SJCRH30 (cell line): ENCODE measurements at places on chromosomes 12 and 14. TPM values are rescaled to one million over a fixed set of nuclear protein-coding genes. Genes with fewer than 3 reads are reported as not detected.

DNA sequence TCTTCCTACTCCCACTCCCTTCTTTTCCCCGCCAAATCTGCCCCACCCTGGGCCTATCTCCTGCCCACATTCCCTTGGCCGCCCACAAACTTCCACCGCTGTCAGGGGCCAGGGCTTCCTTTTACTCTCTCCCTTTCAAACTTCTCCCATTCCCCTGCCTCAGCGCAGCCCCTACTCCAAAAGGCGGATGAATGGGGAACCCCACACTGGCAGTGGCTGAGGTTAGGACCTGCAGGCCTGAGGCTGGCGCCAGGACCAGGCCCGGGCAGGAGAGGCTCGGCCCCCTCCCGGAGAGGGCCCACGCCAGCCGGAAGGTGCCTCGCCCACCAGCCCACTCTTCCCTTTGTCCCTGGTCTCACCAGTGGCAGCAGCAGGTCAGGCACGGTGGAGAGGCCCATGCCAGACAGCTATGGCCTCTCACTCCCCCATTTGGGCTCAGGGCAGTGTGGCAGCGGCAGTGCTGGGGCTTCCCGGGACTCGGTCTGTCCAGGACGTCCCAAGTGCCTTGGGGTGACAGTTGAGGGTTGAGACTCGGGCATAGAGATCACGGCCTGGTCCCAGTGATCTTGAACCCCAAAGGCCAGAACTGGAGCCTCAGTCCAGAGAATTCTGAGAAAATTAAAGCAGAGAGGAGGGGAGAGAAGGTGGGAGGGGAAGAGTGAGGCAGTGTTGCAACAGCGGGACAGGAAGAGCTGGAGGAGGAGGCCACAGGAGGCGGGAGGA is at the start of gene TNFRSF1A:
Gene TNFRSF1A (minus strand): TSS at position 660 of the 723 bp plus-strand sequence. CDS start 262 bp downstream, at position 398.
- H3K27ac ChIP-seq: peak within 1 kb of the TSS; percentile 71
- peaks cover 20% of the 10 kb centered on the region for H3K4me1 ChIP-seq
- H3K27me3 ChIP-seq: no peaks in the 10 kb centered on the region
- DNase-seq: peak; percentile 76

- no peaks in the 10 kb centered on the region for H3K27me3 ChIP-seq
- no peak for DNase-seq
- peaks cover 9% of the 10 kb centered on the region for H3K36me3 ChIP-seq
- H3K4me1 ChIP-seq: peaks cover 8% of the 10 kb centered on the region
- H3K27ac ChIP-seq: no peak overlapping the region
These were observed 2.1 kb upstream of the AKAP5 start for GRCh38 chr14:64463195-64463594.

- H3K27me3 ChIP-seq: no peaks in the 10 kb centered on the region
- DNase-seq: no peak
- H3K36me3 ChIP-seq: no peaks in the 10 kb centered on the region
These were observed 336.0 kb upstream of the SOX5 start for GRCh38 chr12:24285448-24285847.

DNA sequence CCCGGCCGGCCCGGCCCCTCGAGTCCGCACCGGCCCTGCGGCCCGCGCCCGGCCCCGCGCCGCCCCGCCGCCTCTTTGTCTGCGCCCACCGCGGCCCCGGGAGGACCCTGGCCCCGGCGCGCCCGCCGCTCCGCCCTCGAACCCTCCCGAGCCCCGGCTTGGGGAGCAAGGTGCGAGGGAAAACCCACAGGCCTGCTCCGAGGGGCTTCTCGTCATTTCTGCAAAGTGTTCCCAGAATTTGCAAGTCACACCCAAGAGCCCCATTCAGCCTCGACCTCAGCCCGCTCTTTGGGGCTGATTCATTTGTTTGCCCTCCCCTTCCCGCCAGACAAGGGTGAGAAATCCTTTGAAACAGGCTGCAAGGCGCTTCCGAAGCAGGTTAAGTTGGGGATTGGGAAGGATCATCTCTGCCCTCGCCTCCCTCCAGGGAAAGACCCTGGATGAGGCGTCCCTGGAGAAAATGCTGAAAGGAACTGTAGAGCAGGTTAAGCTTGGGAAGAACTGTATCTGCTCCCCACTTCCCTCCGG is 325 bp upstream of the CLIP1 start:
- peaks cover 9% of the 10 kb centered on the region for H3K4me1 ChIP-seq
- no peaks in the 10 kb centered on the region for H3K36me3 ChIP-seq
- H3K27me3 ChIP-seq: no peaks in the 10 kb centered on the region
- peak overlapping the region; percentile 91 for H3K4me3 ChIP-seq

Gene CMTM5
- 0.32 and 0.46 TPM in 2 replicates for total RNA-seq

DNA sequence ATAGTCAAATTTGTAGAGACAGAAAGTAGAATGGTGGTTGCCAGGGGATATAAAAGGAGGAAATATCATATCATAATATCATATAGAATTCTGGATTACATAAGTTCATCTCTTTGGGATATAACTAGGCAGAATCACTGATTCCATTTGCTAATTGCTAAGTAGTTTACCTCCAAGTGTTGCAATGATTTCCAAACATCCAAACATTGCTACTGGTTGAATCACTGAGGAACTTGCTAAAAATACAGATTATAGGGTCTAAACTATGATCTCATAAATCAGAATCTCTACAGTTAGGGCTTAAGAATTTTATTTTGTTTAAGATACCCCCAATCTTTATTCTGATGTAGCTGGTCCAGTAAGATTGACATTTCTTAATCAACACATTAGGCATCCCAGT is 16.1 kb upstream of the TAS2R42 start:
- H3K36me3 ChIP-seq: no peaks in the 10 kb centered on the region
- no peak overlapping the region for H3K4me3 ChIP-seq
- no peak overlapping the region for H3K27ac ChIP-seq
- no peaks in the 10 kb centered on the region for H3K4me1 ChIP-seq

GRCh38 chr12:42468341-42468821 is 121.2 kb downstream of the PRICKLE1 start:
- H3K4me3 ChIP-seq: no peak overlapping the region
- 0 out of 2 replicates have a peak, but pooled peaks cover 6% of the 10 kb centered on the region for H3K27me3 ChIP-seq
- H3K4me1 ChIP-seq: no peaks in the 10 kb centered on the region

- H3K27me3 ChIP-seq: no peaks in the 10 kb centered on the region
- DNase-seq: peak; percentile 73
- H3K36me3 ChIP-seq: no peaks in the 10 kb centered on the region
- no peak overlapping the region for H3K4me3 ChIP-seq
- peaks cover 5% of the 10 kb centered on the region; the same call in 1 of the 2 replicates for H3K4me1 ChIP-seq
These were observed 50.8 kb downstream of the NTN4 start for GRCh38 chr12:95739561-95740313.

GRCh38 chr14:58777541-58777979 is 139.8 kb downstream of the DACT1 start:
- peaks cover 12% of the 10 kb centered on the region for H3K4me1 ChIP-seq
- H3K27ac ChIP-seq: no peak overlapping the region
- H3K27me3 ChIP-seq: no peaks in the 10 kb centered on the region
- peak; percentile 46 for DNase-seq

Gene TMPRSS12
- not detected in 2 replicates for total RNA-seq

DNA sequence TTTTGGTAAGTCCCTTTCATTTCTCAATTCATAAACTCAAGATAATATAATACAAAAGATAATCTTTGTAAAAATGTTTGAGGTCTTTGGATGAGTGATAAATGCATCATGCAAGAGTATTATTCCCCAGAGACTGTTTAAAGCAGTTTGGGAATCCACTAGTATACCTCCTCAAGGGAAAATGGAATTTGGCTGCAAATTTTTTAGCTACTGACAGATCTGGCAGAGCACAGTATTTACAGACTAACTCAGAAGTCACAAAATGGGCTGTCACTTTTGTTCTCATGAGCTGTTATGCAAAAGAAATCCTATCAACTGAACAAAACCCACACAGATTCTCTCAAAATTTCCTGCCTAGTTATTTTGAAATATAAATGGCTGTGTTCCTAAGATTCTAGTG is 9.9 kb downstream of the SPIC start:
- no peaks in the 10 kb centered on the region for H3K27me3 ChIP-seq
- no peak overlapping the region for H3K4me3 ChIP-seq
- H3K36me3 ChIP-seq: no peaks in the 10 kb centered on the region
- H3K27ac ChIP-seq: no peak overlapping the region
- no peak for DNase-seq

Gene KRT85
- total RNA-seq: not detected in 2 replicates

DNA sequence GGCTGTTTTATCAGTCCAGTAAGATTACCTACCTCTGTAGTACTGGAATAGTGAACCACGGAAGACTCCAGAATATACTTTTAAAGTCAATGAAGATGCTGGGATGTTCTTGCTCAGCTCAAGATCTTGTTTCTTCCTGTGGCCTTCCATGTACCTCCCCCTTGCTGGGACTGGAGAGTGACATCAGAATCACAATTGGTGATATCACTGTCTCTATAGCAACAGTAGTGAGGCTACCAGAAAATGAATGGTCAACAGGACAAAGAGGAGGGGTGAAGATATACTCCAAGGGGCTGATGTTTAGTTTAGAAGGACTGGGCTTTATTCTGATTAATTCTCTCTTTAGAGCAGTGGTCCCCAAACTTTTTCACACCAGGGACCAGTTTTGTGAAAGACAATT is 3.8 kb downstream of the AKAP3 start:
- H3K27me3 ChIP-seq: no peaks in the 10 kb centered on the region
- H3K27ac ChIP-seq: no peak overlapping the region
- no peak overlapping the region for H3K4me3 ChIP-seq
- H3K4me1 ChIP-seq: peaks cover 5% of the 10 kb centered on the region

- H3K27ac ChIP-seq: no peak overlapping the region
- no peaks in the 10 kb centered on the region for H3K27me3 ChIP-seq
- DNase-seq: peak; percentile 14
- H3K4me3 ChIP-seq: no peak overlapping the region
- peaks cover 4% of the 10 kb centered on the region; the same call in 1 of the 2 replicates for H3K4me1 ChIP-seq
These were observed 91.9 kb downstream of the DPF3 start for GRCh38 chr14:72801836-72802587.

Gene SLC8B1
- total RNA-seq: 8.1 and 9.6 TPM in 2 replicates

DNA sequence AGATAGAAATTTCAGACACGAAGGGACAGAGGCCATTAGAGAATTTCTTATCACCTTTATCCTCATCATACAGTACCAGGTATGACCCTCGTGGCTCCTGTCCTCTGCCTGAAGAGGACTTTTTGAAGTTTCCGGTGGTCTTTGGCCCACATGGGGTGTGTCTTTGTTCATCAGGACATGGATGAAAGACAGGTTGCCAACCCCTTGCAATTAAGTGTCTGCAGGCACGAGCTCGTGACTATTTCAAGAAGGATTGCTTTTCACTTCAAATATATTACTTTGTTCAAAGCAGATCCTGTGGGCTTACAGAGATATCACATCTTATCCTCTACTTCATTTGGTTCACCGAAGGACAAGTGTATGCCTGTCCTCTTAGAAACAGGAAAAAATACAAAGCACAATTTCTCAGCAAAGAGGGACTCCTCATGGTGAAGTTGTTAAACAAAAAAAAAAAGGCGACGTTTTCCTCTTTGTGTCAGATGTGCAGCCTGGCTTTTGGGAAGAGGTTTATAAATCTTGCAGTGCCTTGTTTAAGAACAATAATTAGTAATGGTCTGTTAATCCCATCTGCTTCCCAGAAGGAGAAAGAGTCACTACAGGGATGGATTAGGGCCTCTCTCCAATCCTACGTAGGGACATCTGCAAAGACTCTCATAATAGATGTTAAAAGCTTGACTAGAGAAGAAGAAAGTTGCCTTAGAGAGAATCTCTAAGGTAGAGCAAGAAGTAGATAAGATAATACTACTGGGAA is 13.5 kb upstream of the FAM234B start:
- H3K27ac ChIP-seq: no peak overlapping the region
- no peak overlapping the region for H3K4me3 ChIP-seq
- no peaks in the 10 kb centered on the region for H3K27me3 ChIP-seq
- no peaks in the 10 kb centered on the region for H3K36me3 ChIP-seq
- DNase-seq: no peak

- DNase-seq: peak; percentile 91
- peaks cover 50% of the 10 kb centered on the region for H3K4me1 ChIP-seq
These were observed 18.0 kb upstream of the DLK1 start for GRCh38 chr14:100708425-100709288.

- DNase-seq: peak; percentile 60
- H3K27ac ChIP-seq: no peak overlapping the region
- H3K4me3 ChIP-seq: no peak overlapping the region
- no peaks in the 10 kb centered on the region for H3K27me3 ChIP-seq
- H3K4me1 ChIP-seq: no peaks in the 10 kb centered on the region
These were observed 19.9 kb downstream of the EIF2B2 start for GRCh38 chr14:75022655-75023054.

GRCh38 chr14:91286530-91286937 is 42.0 kb upstream of the GPR68 start:
- no peaks in the 10 kb centered on the region for H3K36me3 ChIP-seq
- H3K27ac ChIP-seq: no peak overlapping the region
- H3K27me3 ChIP-seq: no peaks in the 10 kb centered on the region
- peak; percentile 50 for DNase-seq
- no peak overlapping the region for H3K4me3 ChIP-seq
- H3K4me1 ChIP-seq: no peaks in the 10 kb centered on the region

Gene SLCO1B1
- not detected in 2 replicates for total RNA-seq

Gene RPGRIP1
- not detected in 2 replicates for total RNA-seq

GRCh38 chr12:49777341-49777740 is 36.0 kb downstream of the TMBIM6 start:
- H3K36me3 ChIP-seq: no peaks in the 10 kb centered on the region
- no peak overlapping the region for H3K4me3 ChIP-seq
- H3K27ac ChIP-seq: no peak overlapping the region

Gene RNASE3
- not detected in 2 replicates for total RNA-seq

Gene CD163
- total RNA-seq: not detected in 2 replicates

Gene CLEC2D
- total RNA-seq: 1.7 and 2.1 TPM in 2 replicates

DNA sequence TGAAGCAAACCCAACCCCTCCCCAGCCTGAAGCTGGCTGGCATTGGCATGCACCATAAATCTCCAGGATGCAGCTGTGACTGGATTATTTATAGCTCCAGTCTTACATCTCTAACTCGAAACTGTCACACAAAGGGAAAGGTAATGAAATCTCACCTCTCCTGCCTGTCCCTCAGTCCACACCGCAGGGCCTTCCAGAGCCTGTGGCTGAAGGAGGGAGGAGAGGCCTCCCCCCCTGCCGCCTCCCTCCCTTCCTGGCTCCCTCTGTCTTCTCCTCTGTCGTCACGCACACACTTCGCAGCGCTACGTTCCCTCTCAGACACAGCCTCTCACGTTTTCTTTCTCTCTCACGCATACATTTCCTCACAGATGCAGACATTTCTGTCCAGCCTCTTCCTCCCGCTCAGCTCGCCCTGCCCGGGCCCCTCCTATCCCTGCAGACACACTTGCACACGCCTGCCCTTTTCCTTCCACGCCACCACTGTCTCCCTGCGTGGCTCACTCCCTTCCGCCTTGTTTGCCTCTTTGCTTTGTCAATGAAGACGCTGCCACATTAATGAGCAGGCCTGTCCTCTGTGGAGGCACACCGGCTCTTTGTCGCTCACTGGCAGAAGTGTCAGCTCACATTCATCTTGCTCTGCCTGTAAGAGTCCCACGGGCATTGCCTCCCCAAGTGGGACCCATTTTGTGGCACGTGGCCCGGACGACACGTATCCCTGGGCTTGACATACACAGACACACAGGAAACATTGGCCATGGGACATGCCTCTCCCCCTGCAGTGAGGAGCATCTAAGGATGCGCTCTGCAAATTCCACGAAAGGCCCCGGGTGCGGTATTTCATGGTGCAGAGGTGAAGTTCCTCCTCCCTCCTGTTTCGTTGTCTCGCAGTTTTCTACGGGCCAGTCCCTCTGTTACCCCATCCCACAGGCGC is 27.9 kb downstream of the IRF2BPL start:
- H3K27me3 ChIP-seq: no peaks in the 10 kb centered on the region
- H3K36me3 ChIP-seq: no peaks in the 10 kb centered on the region
- H3K4me1 ChIP-seq: peaks cover 2% of the 10 kb centered on the region; the same call in 1 of the 2 replicates
- H3K4me3 ChIP-seq: peak overlapping the region; percentile 42

- peaks cover 49% of the 10 kb centered on the region for H3K4me1 ChIP-seq
- DNase-seq: peak; percentile 92
- H3K4me3 ChIP-seq: peak overlapping the region; percentile 57
- H3K36me3 ChIP-seq: no peaks in the 10 kb centered on the region
- no peaks in the 10 kb centered on the region for H3K27me3 ChIP-seq
- peak overlapping the region; percentile 44 for H3K27ac ChIP-seq
These were observed 135.6 kb upstream of the HIF1A start for GRCh38 chr14:61559641-61560201.

Gene TAS2R19
- 2.5 and 4.5 TPM in 2 replicates for total RNA-seq

Gene BORCS5
- total RNA-seq: 3.6 and 5.2 TPM in 2 replicates

Gene CLBA1
- 2.6 and 3.0 TPM in 2 replicates for total RNA-seq
